Activated CD4-positive, alpha-beta T cell treated with anti-CD3 and anti-CD28 coated beads for 48 hours (primary cell): ENCODE measurements at places on chromosomes 4 and X.

- no peak for DNase-seq
Measured at GRCh38 chrX:14351611-14352303, 177.6 kb upstream of the GLRA2 start.

GRCh38 chr4:931960-932712 lies at the start of the genes GAK and TMEM175:
Gene GAK (minus strand): TSS chr4:932316. CDS start chr4:932187, 129 bp downstream.
Gene TMEM175 (plus strand): TSS chr4:932460. CDS start chr4:947740, 15,280 bp downstream.
- peak; percentile 98 for DNase-seq

DNA sequence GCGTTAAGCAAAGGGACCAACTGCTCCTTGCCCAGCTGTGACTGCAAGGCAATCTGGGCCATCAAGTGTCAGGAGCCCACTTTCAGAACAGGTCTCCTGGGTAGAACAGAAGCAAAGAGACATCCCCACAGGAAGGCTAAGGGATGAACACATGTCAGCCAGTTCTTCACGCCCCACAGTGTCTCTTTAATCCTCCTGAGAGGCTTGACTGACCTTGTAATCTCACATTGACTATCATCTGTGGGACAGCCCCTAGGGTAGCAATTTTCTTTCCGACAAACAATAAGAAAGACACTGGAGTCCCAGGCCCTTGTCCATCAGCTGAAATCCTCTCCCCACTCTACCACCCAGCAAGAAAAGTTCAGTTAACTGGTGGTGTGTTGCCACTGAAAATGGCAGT lies 1.0 kb downstream of the CHRDL1 start:
- DNase-seq: no peak

DNA sequence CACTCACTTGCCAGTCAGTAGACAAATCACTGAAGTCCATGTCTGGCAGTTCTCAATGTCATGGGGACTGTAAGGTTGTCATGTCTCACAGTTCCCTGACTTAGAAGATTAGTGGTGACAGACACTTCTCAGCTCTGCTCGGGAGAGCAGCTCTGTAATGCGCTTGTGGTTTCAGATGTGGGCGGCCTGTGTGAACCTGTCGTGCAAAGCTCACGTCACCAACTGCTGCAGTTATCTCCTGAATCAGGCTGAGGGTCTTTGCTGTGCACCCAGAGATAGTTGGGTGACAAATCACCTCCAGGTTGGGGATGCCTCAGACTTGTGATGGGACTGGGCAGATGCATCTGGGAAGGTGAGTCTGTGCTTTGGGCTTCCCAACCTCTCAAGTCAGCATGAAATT lies at the start of gene IL9R:
Gene IL9R (plus strand): TSS at position 261 of the 400 bp plus-strand sequence. CDS start 64 bp downstream, at position 325.
- peak; percentile 65 for DNase-seq

DNA sequence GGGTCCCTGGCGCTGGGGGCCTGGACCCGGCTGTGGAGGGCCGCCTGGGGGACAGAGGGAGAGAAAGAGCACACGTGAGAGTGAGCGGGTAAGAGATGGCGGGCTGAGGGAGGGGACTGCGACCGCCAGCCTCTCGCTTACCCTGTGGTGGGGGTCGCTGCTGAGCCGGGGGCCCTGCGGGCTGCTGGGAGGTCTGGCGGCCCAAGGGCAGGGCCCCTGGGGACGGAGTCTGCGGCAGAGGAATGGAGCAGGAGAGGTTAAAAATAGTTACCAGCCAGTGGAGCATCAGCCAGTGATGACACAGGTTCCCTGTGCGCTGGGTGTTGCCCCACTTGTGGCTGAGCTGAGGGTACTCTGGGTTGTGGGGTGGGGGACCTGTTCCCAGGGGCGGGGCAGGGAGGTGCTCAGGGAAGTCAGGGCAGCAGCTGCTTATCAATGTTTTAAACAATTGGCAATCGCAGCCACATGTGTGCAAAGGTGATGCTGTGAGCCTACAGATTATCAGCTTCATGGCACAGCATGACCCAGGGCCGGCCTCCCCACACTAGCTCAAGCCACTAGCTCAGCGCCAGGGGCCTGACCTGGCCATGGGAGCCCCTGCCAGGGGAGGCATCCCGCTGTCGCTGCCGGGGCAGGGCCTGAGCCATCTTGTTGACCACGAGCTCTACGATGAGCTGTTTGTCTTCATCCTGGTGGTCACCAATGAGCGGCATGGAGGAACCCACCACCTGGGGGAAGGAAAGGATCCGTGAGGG lies 7.5 kb upstream of the TIMP1 start:
- DNase-seq: no peak

DNA sequence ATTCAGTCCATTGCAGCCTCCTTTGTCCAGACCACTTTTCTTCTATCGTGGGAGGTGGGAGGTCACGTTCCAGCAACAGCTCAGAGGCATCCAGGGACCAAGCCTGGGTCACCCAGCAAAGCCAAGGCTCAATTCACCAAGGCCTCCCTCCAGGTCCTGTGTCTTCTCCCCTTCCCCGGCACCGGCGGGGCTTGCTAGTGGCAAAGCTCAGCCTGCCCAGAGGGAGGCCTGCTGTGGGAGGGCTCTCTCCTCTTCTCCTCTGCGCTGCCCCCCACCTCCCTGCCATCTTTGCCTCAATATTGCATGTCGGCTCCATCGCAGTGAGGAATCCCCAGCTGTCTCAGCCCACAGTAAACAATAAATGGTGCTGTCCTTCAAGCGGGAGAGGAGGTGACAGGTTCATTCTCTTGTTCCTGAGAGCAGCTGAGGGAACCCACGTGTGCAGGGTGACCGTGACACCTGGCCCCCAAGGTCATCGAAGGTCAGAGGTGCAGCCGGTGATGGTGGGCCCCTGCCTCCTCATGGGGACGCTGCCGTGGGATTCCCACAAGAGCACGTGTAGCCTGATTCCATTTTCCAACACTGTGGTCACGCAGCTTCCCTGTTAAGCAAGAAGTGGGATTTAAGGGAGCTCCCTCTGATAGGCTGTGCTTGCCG lies 111.5 kb upstream of the PSAPL1 start:
- DNase-seq: no peak

DNA sequence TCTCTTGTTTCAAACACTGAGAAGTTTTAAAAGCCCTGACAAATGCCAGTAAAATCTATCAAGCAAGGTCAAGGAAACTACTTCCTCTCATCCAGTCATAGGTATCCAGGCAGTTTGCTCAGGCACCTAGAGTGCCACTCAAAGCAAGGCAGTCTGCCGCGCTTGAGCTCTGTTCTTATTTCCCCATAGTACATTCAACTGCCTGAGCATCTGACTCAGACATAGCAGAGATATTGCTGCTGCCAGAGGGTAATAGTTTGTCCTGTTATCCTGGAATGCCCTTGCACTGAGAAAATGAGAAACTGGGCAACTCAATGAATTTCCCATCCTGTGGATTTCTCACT lies 16.1 kb upstream of the ATP8A1 start:
- peak; percentile 44 for DNase-seq

- no peak for DNase-seq
Measured at GRCh38 chr4:83019794-83020494, 9.3 kb upstream of the LIN54 start.

- no peak for DNase-seq
Measured at GRCh38 chr4:2923668-2924173, 39.5 kb downstream of the NOP14 start.

DNA sequence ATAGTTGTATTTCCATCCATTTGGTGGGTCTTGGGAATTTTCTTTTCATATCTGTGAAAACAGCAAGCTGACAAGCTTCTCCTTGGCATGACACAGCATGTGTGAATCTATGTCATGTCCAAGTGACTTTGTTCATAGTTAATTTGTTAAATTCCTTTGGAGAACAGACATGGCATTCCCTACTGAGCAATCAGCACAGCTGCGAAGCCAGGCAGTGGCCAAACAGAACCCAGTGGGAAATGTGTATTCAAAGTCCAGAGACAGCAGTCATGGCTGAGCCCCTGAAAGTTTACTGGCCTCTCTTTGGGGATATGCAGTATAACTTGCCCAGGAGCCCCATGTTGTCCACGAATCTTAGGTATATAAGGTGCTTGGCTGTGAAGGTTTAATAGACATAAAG lies 474.7 kb downstream of the NKX6-1 start:
- DNase-seq: no peak

DNA sequence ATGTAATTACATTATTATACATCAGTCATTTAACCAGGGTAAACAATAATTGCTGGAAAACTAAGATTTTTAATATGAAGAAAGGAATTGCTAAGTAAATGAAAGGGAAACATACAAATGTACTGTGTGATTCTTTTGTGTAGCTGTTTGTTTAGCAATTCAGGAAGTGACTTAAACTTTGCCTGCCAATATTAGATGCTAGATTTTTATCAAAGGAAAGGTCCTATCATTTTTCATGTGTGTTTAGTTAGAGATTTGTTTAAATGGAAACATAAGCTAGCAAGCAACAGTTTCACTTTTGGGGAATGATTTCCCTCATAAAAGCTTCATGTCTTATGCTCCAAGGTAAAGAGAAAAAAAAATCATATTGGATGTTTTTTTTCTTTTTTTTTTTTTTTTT lies 95.1 kb upstream of the LIMCH1 start:
- no peak for DNase-seq

GRCh38 chr4:158327525-158327924 lies 117.2 kb downstream of the TMEM144 start:
- no peak for DNase-seq

GRCh38 chr4:60865273-60865672 lies 334.9 kb upstream of the ADGRL3 start:
- no peak for DNase-seq

DNA sequence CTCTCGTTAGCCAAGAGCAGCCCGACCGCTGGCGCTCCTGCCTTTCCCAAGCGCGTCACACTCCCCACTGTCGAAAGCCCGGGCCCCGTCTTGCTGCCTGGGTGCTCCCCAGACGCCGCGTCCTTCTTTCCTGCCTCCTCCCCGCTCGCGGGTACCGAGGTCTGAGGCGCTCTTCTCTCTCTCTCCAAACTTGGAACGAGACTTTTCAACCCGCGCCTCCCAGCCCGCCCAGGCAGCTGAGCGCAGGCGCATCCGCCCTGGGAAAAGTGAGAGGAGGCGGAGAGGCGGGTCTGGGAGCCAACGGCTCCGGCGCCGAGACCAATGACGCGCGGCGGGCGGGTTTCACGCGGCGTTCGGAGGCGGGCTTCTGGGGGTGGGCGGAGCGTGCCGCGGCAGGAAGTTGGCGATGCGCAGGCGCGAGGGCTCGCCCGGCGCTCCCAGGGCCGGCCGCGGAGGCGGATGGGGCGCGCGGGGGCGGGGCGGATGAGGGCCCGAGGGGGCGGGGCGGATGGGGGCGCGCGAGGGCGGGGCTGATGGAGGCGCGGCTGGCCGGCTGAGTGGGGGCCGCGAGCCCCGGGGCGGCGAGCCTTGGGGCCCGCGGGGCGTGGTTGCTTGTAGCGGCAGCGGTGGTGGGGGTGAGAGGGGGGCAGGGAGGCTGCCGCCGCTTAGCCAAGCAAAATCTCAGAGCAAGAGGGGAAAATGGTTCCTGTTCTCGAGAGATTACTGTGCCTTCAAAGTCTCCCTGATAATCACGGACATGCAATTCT lies at the start of gene RBBP7:
Gene RBBP7 (minus strand): TSS at position 268 of the 767 bp plus-strand sequence. CDS start 309 bp downstream, outside the sequence.
- peak; percentile 91 for DNase-seq

DNA sequence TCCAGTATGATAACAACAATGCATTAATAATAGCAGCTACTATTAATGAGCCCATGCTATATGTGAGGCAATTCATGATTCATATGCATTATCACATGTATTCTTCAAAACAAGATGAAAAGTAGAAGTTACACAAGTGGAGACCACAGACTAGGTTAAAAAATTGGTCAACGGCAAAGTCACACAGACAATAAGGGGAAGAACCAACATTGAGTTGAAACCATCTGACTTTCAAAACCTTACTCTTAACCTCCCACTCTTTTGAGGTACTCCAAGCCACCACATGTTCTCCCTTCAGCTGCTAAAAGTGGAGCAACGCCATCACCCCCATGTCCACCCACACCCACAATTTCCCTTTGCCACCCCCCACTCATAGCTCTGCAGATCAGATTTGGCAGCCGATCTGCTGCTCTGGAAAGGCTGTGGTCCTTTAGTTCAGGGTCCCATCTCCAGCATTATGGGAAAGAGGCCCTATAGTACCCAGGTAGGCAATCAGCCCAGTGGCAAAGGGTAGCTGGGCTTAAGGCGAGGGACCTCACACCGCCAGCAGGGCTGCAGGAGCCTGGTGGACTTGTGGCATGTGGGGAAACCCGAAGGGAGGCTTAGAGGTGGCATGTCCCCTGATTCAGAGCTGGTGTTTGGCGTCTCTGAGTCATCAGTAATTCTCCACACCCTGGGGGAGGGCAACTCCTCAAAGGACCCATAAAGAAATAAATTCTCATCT lies 33.5 kb upstream of the CYBB start:
- DNase-seq: peak; percentile 41

- DNase-seq: peak; percentile 22
Measured at GRCh38 chr4:39637586-39638353, 895 bp downstream of the SMIM14 start.
